ENCODE measurements at places on chromosomes 4 and X.

- no peak for DNase-seq
Observed at GRCh38 chrX:137915466-137915865, 349.5 kb downstream of the ZIC3 start.

GRCh38 chrX:41522671-41523070, 75.5 kb downstream of the NYX start:
- no peak for DNase-seq

GRCh38 chr4:56128213-56128612, 179.5 kb downstream of the CEP135 start:
- DNase-seq: no peak

DNA sequence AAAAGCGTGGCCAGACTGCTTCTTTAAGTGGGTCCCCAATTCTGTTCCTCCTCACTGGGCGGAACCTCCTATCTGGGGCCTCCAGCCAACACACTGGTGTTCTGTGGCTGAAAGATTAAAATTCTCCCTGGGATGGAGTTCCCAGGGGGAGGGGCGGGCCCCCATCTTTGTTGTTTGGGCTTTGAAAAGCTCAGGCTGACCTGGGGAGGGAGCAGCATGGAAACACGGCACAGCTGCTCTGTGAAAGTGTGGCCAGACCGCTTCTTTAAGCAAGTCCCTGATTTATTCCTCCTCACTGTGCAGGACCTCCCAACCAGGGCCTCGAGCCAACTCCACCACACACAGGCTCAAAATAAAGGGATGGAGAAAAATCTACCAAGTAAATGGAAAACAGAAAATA, 219.5 kb downstream of the TMEM47 start:
- no peak for DNase-seq

DNA sequence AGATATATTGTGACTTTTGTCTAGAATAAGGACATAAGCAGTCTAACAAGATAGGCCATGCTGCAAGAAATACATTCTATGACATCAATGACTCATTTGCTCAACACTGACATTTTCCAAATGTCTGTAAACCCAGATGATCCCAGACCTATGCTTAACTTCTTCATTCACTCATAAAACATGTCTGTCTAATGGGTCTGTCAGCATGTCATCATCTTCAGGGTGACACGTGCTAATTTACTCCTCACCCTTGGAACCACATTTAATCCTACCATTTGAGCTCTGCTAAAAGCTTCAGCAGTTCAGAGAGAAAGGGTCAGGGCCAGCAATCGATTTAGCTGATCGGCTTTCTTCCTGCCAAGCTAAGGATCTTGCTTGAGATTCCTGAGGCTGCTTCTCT, 109.4 kb upstream of the MAP3K15 start:
- DNase-seq: no peak

- DNase-seq: peak; percentile 24
Observed at GRCh38 chr4:143202824-143203223, 18.1 kb downstream of the USP38 start.

DNA sequence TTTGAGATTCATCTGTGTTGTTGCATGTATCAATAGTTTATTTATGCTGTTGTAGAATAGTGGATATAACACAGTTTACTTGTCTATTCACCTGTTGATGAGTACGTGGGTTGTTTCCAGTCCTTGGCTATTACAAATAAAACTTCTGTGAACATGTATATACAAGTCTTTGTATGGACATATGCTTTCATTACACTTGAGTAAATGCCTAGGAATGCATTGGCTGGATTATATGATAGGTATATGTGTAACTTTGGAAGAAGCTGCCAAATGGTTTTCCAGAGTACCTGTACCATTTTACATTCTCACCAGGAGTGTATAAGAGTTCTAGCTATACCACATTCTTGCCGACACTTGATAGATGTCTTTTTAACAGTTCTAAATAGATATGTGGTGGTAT, 16.5 kb downstream of the ART3 start:
- DNase-seq: no peak

- DNase-seq: no peak
Observed at GRCh38 chr4:46016306-46016705, 107.5 kb downstream of the GABRG1 start.

DNA sequence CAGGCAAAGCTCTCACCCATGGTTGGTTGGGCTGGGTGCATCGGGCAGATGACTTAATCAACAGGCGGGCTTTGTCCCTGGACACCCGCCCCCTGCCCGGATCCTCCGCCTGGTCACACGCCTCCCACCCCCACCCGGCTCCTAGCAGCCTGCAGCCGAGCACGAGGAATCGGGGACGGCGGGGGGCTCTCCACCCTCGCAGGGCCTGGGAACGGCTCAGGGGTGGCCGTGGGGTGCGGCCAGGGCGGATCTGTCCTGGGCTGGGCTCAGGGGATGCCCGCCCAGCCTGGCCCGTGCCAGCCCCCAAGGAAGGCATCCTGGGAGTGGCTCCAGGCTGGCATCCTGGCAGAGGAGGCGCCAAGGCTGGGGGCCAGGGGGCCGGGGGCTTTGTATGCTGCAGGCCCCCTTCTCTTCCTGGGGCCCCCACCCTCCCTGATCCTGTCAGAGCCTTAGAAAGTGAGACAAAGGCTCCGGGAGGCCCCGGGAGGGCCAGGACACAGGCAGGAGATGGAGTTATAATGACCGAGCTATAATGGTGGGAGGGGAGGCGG, 32.5 kb upstream of the FGFR3 start:
- DNase-seq: no peak

GRCh38 chrX:8649969-8650368, 82.0 kb downstream of the ANOS1 start:
- DNase-seq: no peak

DNA sequence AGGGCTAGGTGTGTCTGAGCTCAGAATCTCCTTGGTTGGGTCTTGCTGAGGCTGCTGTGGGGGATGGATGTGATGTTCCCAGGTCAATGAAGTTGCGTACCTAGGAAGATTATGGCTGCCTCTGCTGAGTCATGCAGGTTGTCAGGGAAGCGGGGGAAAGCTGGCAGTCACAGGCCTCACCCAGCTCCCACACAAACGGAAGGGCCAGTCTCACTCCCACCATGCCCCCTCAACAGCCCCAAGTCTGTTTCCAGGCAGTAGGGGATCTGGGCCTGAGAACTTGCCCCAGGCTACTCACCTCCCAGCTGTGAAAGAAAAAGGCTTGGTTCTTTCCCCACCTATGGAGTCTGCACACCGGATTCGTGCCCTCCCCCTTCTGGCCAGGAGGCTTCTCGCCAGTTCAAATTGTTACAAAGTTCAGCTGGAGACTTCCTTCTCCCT, 72.9 kb downstream of the WDR44 start:
- no peak for DNase-seq

GRCh38 chr4:153566631-153567150, 100.5 kb downstream of the TMEM131L start:
- DNase-seq: no peak

DNA sequence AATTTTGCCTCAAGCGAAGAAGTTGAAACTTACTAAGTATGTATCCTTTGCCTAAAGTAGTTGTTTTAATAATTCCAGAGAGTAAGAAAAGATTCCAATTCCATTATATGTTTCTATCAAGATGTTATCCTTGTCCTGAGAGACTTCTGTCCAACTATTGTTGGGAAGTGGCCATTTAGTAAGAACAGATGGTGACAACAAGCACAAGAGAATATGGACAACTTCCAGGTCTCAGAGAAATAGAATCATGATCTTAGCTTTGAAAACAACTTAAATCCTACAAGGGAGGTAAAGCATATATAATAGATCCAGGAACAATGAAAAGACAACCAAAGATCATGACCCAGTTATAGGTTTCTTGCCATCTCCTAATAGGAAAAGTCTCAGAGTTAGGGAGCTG, 486.6 kb upstream of the PCDH10 start:
- no peak for DNase-seq

DNA sequence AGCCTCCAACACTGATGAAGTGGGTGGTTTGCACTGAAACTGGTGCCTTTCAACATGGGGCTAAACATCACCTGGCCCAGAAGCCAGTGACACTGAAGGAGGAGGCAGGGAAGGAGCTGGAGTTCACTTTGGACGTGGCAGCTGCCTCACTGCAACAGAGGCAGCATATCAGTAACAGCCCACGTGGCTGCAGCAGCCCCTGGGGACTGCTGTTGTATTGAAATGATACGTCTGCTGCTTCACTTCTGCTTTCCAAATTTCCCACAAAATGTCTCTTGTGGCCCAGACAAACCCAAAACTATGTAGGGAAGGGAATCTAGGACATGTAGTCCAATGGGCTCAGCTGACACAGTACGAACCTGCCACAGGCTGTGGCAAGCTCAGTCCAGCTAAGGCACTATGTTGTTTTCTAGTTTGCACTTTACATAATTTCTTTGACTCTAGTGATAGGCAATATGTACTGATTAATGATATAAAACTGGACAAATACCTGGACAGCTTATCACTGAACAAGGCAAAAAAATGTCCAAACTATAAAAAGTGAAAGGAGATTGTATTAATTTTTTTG, 84.7 kb upstream of the RAPGEF2 start:
- DNase-seq: no peak

- DNase-seq: no peak
Observed at GRCh38 chr4:105293360-105293759, 146.7 kb downstream of the TET2 start.

DNA sequence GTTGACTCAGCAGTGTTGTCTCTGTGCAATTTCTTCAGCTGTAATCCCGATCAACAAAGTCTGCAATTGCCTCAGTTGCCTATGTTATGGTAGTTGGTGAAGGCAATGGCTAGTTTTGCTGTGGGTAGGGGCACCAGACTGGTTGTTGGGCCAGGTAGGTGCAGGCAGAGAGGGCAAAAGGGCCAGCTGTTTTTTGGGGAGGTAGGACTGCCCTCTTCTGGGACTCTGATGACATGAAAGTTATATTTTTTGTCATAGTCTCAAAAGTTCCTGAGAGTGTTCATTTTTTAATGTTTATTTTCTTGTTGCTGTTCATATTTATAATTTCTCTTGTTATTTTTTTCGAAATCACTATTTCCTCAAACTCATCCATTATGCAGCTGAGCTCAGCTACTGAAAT, 25.1 kb downstream of the DCAF12L2 start:
- DNase-seq: no peak

DNA sequence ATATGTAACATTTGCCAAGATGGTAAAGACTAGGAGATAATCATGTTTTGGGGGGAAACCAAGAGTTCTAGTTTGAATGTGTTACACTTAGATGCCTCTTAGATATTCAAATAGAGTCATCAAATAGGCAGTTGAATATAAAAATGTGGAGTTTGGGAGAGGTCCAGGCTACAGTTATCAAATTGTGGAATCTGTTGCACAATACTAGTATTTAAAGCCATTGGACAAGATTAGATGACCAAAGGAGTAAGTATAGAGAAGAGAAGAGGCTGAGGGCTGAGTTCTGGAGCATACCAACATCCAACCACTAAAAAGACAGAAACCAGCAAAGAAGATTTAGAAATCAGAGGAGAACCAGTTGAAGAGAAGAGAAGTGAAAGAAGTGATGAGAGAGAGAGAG, 72.7 kb downstream of the NAA11 start:
- no peak for DNase-seq

- DNase-seq: no peak
Observed at GRCh38 chrX:13693341-13693961, 4.5 kb downstream of the RAB9A start.

- peak; percentile 28 for DNase-seq
Observed at GRCh38 chrX:136130931-136131833, 16.2 kb upstream of the FHL1 start.

- DNase-seq: no peak
Observed at GRCh38 chr4:4533461-4534169, 8.2 kb downstream of the STX18 start.

- DNase-seq: no peak
Observed at GRCh38 chrX:121869876-121870477, 822.6 kb downstream of the GLUD2 start.

- no peak for DNase-seq
Observed at GRCh38 chrX:2811271-2811670, 17.5 kb upstream of the GYG2 start.

DNA sequence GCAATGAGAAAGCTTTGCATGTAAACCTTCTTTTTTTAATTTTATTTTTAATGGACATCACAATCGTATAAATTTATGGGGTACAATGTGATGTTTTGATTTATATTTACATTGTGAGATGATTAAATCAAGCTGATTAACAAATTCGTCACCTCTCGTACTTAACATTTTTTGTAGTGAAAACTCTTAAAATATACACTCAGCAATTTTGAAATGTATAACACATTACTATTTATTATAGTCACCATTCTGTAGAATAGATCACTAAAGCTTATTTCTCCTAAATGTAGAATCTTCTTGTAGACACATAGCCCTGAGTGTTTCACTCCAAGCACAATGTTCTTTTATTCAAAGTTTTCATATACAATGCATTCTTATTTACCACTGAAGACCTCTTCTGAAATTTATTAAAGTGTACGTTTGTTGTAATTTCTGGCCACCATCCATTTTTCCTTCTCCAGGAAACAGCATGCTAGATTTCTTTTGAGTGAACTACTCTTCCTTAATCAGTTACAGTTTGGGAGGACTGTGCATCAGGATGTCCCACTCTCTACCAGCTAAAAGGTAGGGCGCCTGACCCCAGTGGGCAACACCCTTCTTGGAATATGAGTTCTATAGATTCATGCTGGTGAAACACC, 4.4 kb upstream of the RBBP7 start:
- DNase-seq: no peak

GRCh38 chr4:7894677-7895181, 44.9 kb downstream of the AFAP1 start:
- no peak for DNase-seq

DNA sequence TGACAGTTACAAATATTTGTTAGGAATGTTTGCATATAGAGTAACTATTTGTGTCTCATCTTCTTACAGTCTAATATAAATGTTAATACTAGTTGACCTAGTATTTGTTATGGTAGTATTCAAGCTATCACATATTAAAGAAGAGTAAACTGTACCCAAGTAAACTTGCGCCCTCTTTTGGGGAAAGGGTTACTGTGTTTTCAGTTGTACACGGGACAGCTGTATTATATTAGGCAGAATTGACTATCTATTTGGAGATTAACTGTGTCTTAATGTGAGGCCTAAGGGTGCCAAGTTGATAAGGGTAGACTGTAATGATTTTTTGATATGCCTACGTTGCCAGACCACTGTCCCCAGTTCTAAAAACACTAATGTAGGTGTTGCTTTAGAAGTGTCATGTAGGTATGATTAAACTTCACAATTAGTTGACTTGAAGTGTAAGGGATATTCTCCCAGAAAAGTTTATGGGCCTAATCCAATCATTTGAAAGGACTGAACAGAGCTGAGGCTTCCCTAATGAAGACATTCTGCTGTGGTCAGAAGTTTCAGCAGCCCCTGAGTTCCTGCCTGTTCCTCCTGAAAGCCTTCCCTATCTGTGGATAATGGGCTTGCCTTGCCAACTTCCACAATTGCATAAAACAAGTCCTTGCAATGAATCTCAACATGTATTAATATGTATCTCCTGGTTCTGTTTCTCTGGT, 172.8 kb upstream of the CXCL13 start:
- DNase-seq: no peak

DNA sequence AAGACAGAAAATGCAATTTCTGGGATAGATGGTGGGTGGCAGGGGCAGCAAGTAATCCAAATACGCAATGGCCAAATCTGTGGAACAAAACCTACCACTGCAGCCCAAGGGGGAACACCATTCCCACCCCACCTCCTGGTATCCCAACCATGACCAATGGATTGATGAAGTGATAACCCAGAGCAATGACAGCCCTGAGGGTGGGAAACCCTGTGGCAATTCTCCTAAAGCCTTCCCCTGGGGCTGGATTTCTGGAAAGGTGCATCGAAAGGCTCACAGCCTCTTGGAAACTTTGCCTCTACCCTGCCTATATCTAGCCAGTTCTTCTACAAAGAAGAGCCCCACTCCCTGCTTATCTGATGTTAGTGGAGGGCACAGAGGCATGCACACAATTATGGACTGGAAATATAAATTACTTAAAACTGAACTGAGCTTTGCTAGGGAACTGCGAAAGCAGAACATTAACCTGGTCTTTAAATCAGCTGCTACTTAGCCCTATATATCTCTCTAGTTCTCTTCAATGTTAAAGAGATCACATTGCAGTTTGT, 59.9 kb upstream of the TXK start:
- DNase-seq: no peak
